ENCODE measurements at places on chromosomes 3 and 15.

DNA sequence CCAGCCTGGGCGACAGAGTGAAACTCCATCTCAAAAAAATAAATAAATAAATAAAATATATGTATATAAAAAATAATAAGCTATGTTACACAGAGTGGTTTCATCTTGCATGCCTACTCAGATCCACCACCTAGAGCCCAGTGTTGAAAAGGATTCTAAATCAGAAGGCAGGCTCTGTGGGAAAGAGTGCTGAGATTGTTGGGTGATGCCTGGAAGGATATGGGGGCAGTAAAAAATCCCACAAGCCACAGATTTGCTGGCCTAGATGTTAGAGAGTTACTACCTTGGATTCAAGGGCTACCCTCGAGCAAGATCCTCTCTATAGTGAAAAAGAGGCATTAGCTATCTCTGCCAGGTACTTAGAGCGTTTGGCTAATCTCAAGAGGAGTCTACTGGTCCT lies 144.3 kb downstream of the STAC start:
- DNase-seq: no peak

GRCh38 chr3:134911586-134912548 lies 116.8 kb downstream of the EPHB1 start:
- DNase-seq: no peak

- peak; percentile 73 for DNase-seq
Observed at GRCh38 chr3:50121072-50122032, 32.6 kb downstream of the RBM5 start.

GRCh38 chr15:74793135-74794028 lies 11.5 kb downstream of the CSK start:
- DNase-seq: peak; percentile 72

- DNase-seq: no peak
Observed at GRCh38 chr3:192273697-192274010, 453.7 kb downstream of the FGF12 start.

- no peak for DNase-seq
Observed at GRCh38 chr15:96418146-96418545, 87.6 kb downstream of the NR2F2 start.

GRCh38 chr3:119602676-119603075 lies 5.0 kb downstream of the PLA1A start:
- DNase-seq: no peak

DNA sequence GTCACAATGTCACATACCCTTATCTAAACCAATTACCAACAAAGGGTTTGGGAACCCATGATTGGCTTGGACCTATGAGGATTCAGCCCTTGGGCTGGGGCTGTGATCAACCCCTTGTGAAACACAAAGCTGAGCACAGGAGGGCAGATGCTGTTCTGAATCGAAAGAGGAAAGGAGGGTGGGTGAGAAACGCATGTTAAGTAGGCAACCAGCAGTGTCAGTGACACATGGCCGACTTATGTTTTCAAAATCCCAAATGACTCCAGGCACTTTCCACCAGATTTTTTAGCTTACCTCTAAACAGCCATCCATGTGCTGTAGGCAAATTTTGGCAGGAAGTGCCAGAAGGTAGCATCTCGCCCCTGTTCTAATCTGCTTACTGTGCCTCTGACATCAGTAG lies 34.1 kb upstream of the KLHL25 start:
- DNase-seq: no peak

- DNase-seq: no peak
Observed at GRCh38 chr3:39433642-39434041, 27.1 kb downstream of the RPSA start.

DNA sequence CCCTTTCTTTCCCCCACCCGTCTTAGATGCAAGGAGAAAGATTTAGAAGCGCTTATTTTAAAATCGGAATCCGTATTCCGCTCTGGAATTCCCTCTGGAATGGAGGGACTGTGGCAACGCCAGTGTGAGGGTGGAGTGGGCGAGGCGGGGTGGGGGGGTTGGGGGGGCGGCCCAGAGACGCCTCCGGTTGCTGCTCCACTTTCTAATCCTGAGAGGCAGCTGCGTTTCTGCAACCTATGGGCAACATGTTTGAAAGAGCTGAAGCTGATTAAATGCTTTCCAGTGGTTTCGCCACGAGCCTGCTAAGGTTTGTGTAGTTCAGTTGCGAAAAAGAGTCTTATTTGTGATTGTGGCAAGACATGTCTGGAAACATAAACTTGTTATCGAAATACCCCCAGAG lies at the start of gene CCK:
Gene CCK, minus strand, starts transcription at position 101 of the 400 bp plus-strand sequence. CDS start 2,555 bp downstream, outside the sequence.
- no peak for DNase-seq

GRCh38 chr3:45567730-45568172 lies 26.8 kb upstream of the LIMD1 start:
- peak; percentile 21 for DNase-seq

DNA sequence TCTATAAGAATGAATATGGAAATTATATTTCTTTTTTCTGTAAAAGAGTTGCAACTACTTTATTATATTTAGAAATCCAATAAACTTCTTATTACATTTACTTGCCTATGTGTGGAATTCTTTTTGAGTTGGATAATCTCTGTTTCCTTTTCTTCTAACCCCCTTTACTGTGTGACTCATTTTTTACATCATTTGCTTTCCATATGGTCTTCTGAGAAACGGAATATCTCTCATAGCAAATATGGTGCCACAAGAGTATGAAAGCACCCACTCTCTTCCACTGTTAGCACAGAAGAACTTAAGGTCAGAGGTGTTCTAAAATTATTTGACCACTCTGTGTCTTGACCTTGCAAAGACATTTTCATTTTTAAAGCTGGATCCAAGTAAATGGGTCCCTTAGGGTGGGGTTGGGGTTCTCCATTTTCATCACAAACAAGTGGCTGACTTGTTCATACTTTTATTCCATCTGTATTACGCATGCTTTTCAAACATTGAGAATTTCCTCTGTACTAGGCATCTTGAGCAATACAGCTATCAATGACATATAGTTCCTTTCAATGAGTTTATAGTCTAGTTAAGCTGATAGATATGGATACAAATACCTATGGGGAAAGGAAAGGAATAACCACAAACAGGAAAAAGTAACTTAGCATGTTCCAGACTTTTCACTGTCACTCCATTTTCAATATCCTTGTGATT lies 281.1 kb upstream of the TPRG1 start:
- no peak for DNase-seq

DNA sequence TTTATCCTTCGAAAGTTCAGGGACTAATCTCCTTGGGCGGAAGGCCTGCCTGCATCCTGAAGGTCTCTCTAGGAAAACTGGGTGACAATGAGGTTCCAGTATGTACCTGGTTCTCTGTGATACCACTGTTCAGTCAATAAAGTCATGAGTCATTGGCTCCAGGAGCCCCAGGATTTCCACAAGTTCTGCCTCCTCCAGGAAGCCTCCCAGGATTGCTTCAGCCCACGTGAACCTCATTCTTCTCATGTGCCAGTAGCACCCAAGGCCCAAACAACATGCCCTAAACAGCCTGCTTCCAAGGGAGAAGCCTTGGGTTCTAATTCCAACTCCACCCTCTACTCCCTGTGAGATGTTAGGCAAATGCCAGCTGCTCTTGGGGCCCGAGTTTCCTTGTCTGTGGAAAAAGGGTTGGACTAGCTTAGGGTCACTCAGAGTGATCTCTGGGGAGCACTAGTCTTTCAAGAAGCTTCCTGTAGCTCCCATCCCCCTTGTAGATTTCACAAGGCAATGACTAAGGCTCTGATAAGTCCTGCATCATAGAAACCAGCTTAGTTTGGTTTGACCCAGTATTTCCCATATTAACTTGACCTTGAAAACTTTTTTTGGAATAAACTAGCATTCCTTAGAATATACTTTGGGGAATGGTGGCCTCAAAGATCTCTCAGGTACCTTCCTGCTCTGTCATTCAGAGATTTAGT lies 118.3 kb upstream of the ATP2B2 start:
- DNase-seq: no peak

DNA sequence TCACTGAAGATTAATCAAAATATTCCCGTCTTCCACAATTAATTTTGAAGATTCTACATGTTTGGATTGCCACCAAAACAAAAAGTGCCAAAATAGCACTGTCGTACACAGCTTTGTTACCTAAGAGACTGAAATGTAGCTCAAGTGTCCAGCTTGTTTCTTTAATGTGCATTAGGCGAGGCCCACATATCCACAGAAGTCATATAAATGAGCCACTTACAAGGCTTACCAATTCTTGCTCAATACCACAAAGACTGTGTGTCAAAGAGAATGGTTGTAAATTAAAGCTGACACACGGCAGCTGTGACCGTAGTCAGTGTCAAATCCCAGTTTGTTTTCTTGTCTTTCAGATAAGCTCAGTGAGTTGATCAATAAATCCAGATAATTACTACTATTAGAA lies 639.4 kb upstream of the TBL1XR1 start:
- no peak for DNase-seq

- DNase-seq: no peak
Observed at GRCh38 chr3:44236485-44236908, 5.2 kb upstream of the TOPAZ1 start.

GRCh38 chr3:60758831-60759230 lies 492.4 kb downstream of the FHIT start:
- no peak for DNase-seq

DNA sequence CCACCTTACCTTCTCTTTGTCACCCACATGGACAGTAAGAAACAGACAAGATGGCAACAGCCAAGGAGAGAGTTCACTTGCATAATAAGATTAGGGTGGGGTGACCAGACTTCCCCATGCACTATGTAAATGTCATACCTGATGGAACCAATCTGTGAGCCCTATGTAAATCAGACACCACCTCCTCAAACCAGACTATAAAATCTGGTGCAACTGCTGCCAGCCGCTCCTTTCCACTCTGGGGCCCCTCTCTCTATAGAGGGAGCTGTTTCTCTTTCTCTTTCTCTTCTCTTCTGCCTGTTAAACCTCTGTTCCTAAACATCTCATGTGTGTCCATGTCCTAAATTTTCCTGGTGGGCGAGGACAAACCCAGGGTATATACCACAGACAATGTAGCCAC lies 405.5 kb upstream of the CNTN4 start:
- no peak for DNase-seq

- no peak for DNase-seq
Observed at GRCh38 chr3:94965867-94966475, 903.1 kb downstream of the NSUN3 start.
